ENCODE measurements at places on chromosomes 16 and 17. TPM values are rescaled to one million over a fixed set of nuclear protein-coding genes. Genes with fewer than 3 reads are reported as not detected.

The WIPF2 gene
- 5.9 TPM for total RNA-seq

The EVI2A gene
- 0.89 TPM for total RNA-seq

The ABCA8 gene
- total RNA-seq, result 8.0 TPM

DNA sequence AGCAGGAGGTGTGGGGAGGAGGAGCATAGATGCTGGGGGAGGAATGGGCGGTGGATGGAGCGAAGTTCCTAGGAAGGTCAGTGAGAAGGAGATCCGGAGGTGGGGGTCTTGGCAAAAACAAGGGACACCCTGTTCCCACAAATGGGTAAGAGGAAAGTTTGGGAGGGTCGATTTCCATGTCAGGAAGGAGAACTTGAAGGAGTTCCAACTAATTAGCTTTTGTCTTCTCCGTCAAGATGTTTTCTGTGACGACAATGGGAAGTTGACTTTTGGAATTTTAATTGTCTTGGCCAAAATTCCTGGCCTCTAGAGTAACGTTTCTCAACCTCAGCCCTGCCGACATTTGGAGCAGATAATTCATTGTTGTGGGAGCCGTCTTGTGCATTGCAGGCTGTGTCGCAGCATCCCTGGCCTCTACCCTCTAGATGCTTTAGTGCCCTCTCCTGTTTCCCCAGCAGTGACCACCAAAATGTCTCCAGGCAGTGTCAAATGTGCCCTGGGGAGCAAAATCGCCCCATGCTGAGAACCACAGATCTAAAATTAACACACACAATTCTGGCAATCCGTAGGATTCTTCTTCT is 97.1 kb downstream of the PITPNC1 start:
- H3K4me1 ChIP-seq, result peaks cover 27% of the 10 kb centered on the region
- DNase-seq, result peak; percentile 88
- H3K27me3 ChIP-seq, result no peaks in the 10 kb centered on the region
- peak overlapping the region; percentile 70 for H3K27ac ChIP-seq
- H3K4me3 ChIP-seq, result peak overlapping the region; percentile 9

- H3K27me3 ChIP-seq, result no peaks in the 10 kb centered on the region
- no peak overlapping the region for H3K4me3 ChIP-seq
- H3K4me1 ChIP-seq, result no peaks in the 10 kb centered on the region
- H3K36me3 ChIP-seq, result no peaks in the 10 kb centered on the region
- DNase-seq, result no peak
- H3K27ac ChIP-seq, result no peak overlapping the region
These were observed 6.2 kb downstream of the SLC47A1 start for GRCh38 chr17:19539841-19540311.

- H3K36me3 ChIP-seq, result no peaks in the 10 kb centered on the region
- peaks cover 15% of the 10 kb centered on the region for H3K4me1 ChIP-seq
- DNase-seq, result no peak
- no peaks in the 10 kb centered on the region for H3K27me3 ChIP-seq
These were observed at the start of gene CDK3 for GRCh38 chr17:76000755-76001521. Gene CDK3 (plus strand): TSS chr17:76000855. CDS start chr17:76001426, 571 bp downstream.

DNA sequence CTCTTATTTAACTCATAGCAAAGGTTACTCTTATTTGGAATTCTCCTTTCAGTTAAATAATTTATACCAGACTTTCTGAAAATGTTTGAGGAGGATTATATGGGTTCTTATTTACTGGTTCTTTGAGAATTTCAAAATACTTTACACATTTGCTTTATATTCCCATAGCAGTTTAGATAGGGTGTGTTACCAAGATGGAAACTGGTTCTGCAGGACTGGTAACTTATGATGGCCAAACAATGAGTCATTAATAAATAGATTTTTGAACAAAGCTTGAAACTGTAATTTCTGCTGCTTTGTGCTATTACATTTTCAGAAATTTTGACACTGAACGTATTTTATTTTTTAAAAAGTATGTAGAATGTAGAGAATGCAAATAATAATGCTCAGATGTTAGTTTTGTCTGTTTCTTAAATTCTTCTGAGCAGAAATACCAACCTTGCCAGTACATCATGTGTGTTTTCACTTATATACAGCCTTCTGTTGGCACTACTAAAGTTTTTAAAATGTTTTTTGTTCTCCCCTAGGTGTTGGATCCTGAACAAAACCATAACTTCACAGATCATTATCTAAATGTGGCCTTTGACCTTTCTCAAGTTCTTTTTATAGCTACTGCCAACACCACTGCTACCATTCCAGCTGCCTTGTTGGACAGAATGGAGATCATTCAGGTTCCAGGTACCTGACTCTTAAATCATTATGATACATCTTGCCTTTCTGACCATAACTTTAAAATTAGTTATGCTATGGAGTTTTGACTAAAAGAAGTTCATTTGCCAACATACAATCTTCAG is 48.3 kb upstream of the ABCC11 start:
- H3K4me1 ChIP-seq, result peaks cover 20% of the 10 kb centered on the region
- peaks cover 32% of the 10 kb centered on the region for H3K36me3 ChIP-seq
- no peak for DNase-seq
- no peak overlapping the region for H3K27ac ChIP-seq
- no peaks in the 10 kb centered on the region for H3K27me3 ChIP-seq

All from GM23248 (cell line).